ENCODE measurements at places on chromosomes 1 and 21. TPM values are rescaled to one million over a fixed set of nuclear protein-coding genes. Genes with fewer than 3 reads are reported as not detected.
A peak's percentile ranks its signal among the peaks of the same experiment; 100 is the strongest.

The TEX38 gene
- total RNA-seq: not detected

The VWA1 gene
- total RNA-seq: 81.5 TPM

The LCE4A gene
- total RNA-seq: not detected

The SPRTN gene
- total RNA-seq: 9.4 TPM

The OR2L2 gene
- total RNA-seq: 0.15 TPM

GRCh38 chr1:172946814-172947507 is 103.8 kb downstream of the TNFSF18 start:
- no peak for DNase-seq

DNA sequence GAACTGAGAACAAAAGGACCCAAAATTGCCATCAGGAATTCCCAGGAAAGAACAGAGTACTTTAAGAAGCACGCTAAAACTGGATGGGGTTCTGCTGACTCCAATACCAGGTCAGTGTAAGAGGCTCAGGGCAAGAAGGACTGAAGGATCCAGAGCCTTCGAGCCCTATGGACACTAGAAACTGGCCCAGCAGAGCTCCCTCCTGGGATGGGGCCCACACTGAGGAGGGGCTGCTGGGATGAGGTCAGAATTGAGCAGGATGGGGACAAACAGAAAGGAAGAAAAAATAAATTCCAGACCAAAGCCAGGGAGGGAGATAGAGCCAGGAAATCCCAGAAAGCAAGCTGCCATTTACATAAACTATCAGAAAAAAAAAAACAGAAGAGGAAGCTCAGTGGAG is 222.4 kb upstream of the COA6 start:
- no peak for DNase-seq

DNA sequence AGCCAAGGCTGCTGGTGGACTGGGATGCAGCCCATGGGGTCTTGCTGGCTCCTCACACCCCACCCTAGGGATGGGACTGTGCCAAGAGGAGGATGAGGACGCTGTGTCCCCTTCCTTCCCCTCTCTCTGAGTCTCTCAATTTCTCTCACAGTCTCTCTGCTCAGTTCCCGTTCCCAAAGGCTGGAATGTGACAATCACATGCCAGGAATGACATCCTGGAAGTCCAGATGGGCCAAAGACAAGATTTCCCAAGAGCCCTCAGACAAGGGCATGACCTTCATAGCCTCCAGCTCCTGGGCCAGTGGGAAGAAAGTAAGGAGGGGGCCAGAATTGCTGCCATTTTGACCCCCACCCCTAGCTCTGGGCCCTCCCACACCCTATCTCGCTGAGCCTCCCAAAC is 7.6 kb upstream of the CDCP2 start:
- DNase-seq: no peak

DNA sequence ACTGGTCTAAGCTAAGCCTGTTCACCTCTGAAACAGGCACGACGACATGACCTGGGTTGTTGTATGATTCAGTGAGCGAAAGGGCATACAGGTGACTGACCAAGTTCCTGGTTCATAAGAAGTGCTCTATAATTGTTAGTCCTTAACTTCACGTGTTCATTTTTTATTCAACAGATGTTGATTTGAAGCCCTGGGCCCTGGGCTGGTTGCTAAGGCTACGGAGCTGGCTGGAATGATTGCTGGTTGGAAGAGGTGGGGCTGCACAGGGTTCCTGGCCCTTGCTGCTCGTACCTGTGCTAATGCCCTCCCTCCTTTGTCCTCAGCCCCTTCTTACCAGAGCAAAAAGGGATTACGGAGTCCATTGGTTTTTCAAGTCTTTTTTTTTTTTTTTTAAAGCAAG is 111.3 kb upstream of the CSF3R start:
- DNase-seq: no peak

- DNase-seq: no peak
These were observed 20.1 kb downstream of the URB1 start for GRCh38 chr21:32372755-32373154.

GRCh38 chr21:35027563-35028450 is 21.3 kb downstream of the RUNX1 start:
- no peak for DNase-seq

DNA sequence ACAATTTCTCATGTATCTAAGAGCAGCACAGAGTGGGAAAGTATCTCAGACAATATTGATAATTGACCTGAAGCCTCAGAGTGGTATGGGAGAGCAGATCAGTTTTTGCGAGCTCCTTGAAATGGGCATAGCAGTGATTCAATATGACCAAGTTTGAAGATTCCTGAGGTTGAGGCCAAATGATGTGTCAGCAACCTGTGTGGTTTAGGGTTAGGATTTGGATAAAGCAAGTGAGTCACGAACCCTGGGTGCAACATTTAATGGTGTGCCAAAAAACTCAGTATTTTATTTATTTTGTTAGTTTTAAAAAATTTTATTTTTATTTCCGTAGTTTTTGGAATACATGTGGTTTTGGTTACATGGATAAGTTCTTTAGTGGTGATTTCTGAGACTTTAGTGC is 92.5 kb upstream of the C21orf91 start:
- no peak for DNase-seq

- no peak for DNase-seq
These were observed 244.1 kb upstream of the IRF2BP2 start for GRCh38 chr1:234853906-234854644.

DNA sequence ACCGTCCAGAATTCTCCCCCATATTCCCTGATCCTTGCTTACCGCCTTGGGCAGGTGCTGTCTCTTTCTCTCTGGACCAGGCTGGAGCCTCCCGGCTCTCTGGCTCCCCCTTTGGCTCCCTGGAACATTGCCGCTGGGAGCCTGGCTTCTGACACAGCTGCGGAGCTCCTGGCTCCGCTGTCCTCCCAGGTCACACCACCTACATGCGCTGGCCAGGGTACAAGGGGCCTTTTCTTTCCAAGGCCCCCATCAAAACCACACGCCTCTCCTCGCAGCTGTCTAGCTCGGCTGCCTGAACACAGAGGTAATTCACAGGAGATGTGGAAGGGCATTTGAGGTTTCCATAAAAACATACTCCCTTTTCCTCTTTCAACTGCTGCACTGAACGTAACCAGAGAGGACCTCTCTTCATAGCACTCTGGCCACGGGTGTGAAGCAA is 7.5 kb upstream of the ZNF648 start:
- peak; percentile 59 for DNase-seq

- no peak for DNase-seq
These were observed 2.5 kb upstream of the TRPM2 start for GRCh38 chr21:44350773-44351481.

- no peak for DNase-seq
These were observed 64.0 kb downstream of the RAP1GAP start for GRCh38 chr1:21605012-21605715.

DNA sequence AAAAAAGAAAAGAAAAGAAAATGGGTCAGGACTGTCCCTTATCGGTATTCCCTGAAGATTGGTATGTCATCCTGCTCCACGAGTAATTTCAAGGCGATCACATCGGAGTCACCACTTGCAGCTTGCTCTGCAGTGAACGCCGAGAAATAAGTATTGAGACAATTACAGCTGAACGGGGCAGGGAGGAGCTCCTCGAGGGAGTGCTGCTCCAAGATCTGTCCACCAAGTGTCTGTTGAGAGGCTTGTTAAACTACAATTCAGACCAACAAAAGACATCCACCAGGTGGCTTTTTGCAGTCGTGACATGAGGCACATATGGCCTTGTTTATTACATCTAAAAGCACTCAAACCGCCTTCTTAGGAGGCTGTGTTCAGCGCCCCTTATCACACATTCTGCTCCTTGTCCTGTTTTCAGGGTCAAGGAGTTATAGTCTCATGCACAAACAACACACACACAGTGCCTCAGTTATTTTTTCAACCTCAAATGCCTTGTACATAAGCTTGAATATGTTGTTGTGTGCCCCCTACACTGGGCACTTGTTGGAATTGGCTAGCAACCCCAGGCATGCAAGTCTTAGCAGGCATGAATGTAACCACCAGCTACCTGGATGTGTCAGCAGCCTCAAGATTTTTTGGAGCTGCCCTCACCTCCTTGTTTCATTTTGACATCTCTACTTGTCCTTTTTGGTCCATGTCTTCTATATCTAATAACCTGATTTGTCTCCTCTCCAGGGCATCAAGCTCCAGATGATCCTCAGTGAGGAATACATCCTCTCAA is 13.0 kb upstream of the CD48 start:
- no peak for DNase-seq

GRCh38 chr21:44531606-44532564 is 8.1 kb downstream of the KRTAP10-1 start:
- no peak for DNase-seq

DNA sequence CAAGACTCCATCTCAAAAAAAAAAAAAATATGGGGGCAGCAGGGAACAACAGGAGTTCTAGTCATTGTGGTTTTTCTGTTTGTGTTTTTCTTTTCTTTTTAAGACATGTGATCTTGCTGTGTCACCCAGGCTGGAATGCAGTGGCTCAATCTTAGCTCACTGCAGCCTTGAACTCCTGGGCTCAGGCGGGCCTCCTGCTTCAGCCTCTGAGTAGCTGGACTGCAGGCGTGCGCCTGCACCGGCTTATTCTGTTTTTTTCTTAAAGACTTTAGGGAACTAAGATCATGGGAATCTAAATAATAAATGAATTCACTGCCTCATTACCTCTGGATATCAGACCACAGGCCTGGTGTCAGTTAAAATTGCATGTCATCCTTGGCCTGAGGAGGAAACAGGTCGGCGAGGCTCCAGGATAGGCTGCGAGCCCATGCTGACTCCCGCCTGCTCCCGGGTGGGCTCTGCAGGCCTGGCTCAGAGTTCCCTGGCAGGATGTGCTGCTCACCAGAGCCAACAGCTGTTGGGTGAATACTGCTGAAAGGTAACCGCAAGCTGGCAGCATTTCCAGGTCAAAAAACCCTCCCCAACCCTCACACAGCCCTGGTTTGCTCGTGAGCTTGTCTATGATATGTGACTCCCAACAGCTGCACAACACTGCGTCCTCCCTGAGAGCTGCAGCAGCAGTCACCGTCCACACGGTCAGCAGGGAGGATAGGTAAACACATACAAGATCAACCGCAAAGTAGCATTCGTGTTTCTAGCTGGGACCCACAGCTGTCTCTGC is 58.1 kb downstream of the SCCPDH start:
- no peak for DNase-seq

DNA sequence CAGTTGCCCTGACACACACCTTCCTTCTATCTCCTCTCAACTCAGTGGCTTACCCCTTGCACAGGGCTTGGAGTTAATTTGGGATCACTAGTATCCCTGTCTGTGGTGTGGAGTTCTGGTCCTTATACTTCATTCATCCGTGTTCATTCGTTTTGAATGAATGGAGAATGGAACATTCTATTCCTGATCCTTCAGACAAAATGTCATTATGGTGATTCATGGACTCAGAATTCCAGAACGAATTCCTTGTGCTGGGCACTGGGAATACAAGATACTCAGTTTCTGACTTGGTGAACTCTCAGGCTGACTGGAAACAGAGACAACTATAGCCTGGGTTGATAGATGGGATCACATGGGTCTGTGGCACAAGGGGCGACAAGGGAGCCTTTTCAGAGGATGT is 49.9 kb upstream of the TRABD2B start:
- DNase-seq: no peak
